Pulmonary artery endothelial cell (primary cell): ENCODE measurements at places on chromosomes 2 and 18.

DNA sequence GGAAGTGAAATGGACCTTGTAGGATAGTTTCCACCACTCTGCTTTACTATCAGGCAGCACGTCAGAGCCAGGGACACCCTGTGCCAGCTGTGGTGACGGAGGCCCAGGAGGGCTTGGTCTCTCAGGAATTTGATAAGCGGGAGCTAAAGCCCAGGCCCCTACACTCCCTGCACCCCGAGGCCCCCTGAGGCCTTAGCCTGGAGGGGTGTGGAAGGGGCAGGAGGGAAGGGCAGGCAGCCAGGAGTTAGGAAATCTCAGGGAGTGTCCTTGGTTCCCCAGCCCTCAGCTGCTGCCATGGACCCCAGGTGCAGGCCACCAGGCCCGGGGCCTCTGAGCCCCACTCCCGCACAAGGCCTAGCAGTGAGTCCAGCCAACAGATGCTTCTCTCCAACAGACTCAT, 38.2 kb downstream of the PDIA6 start:
- DNase-seq: no peak

- DNase-seq: no peak
Measured at GRCh38 chr18:48186131-48186766, 222.9 kb downstream of the ZBTB7C start.

DNA sequence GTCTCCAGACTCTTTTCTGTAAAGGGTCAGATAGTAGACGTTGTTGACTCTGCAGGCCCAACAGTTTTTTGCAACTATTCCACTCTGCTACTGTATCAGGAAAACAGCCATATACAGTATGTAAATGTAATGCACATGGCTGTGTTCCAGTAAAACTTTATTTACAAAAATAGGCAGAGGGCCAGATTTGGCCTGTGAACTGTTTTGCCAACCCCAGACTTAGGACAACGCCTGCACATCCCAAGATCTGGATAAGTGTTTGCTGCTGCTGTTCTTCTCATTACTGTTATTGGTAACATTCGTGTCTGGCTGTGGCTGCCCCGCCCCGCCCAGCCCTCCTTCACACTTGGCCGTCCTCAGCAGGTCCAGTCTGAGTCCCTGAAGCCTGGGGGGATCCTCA, 94.6 kb upstream of the MCFD2 start:
- DNase-seq: no peak

GRCh38 chr2:131126436-131126835, 21.3 kb downstream of the PLEKHB2 start:
- DNase-seq: no peak

DNA sequence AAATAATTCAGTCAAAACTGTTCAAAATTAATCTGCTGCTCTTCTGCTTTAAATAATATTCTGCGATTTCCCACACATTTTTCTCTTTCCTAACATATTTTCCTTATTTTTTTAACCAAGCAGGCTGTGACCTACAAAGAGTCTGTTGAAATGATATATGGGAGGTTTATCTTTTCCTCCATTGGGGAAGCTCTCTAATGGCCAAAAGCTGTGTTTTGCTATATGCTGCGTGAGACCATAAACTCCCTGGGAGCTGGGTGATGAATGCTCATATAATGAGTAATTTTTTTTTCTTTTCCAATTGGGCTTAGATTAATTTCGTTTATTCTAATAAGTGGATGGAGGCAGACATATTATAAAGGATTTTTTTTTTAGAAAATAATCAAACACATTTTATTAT, 72.2 kb upstream of the MAP2 start:
- no peak for DNase-seq

DNA sequence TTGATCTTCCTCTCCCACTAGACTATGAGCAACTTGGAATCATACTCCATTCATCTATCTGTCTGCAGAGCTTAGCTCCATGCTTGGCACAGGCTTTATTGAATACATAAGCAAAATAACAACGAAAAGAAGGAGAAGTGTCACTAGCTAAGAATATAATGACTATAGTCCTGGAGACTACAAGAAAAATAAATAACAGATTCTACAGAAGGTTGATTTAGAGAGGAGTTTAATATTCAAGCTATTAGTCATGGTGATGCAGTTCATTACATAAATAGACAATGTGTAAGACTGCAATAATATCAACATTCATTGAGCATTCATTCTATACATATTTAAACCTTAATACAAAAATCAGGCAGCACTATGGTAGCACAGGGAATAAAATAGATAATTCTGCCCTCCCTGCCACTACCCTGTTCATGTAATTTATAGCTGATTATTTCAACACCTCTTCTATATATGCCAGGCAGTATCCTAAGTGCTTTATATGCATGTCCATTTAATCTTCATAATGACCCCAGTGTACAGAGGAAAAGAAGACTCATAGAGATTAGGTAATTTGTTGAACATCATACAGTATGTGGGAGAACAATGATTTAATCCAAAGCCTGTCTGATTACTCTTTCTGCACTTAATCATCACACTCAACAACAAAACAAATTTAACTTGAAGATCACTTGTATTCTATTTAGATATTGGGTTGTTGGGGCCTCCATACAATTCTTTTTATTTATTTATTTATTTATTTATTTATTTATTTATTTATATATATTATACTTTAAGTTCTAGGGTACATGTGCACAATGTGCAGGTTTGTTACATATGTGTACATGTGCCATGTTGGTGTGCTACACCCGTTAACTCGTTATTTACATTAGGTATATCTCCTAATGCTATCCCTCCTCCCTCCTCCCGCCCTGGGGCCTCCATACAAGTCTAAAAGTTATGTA, 165.3 kb downstream of the RNF152 start:
- no peak for DNase-seq

DNA sequence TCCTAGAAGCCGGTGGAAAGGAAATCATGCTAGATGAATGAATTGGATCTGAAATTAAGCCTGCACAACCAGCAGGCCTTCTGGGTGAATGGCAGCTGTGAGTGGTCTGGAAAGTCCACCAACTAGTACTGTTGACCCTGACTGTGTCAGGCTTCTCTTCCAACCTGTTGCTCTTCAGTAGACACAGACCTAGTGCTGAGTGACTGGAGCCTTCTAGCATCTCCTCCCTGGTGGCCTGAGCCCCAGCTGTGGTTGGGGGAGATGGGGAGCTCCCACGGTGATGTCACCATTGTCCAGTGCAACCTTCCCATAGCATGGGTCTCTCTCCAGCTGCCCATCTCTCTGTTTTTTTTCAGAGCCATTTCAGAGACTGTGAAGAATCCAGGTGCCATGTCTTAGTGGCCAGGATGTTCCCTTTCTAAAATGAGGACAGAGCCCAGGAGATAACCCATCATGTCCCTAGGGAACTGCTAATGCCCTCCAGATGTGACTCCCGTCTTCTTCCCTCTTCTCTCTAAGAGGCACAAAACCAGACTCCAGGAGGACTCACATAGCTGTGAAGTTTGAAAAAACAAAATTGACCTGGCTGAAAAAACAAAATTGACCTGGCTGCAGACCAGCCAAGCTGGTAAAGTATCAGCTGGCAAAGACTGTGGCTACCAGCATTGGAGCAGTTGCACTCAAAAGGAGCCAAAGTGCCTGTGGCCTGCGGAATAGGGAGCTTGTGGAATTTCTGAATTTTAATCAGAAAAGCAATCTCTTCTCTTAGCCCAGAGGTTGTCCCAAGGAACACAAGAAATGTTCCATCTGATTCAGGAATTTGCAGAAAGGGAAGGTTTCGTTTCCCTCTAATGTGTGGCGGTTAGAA, 67.4 kb upstream of the RPL31 start:
- no peak for DNase-seq

DNA sequence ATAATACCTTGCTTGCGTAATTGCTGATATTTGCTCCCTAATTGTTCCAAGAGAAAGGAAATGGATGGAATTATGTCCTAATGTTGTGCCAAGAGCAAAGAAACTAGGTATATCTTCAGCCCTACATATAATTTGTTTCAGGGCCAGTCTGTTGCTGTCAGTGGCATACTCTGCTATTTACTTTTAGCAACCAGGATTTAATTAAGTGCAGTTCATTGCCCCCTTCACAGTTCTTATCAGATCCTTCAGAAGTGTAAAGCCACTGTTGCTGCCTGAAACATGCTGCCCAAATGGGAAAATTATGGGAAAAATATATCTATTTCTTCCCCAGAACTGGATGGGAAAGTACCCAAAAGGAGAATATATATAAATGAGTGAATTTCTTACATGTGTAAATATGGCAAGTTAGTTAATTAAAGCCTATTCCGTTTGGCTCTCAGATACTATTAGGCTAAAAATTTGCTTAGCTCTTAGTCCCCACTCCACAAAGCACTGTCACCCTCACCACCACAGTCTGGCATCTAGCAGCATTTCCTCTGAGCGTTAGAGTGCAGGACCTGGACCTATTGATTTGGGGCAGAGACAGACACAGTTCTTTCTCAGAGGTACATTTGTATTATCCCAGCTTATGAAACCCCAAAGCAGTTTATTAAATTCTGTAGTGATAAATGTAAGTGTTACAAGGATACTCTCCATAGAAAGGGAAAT, 72.8 kb upstream of the DTNA start:
- DNase-seq: no peak

DNA sequence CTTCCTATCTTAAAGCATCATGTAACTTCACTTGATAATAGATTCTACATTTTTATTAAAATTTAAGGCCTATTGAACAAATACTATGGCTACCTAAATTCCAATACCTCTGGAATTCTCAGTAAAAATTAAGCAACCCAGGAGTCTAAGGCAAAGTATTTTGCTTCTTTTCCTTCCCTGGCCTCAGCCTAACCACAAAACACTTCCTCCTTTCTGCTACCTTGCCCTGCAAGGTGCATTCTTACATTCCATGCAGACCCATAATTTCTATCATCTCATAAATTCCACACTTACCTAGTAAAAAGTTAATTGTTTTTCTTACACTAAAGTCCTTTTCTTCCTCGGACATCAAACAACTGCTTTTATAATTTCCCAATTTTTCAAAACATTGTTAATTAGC, 3.7 kb downstream of the MBOAT2 start:
- DNase-seq: no peak

- DNase-seq: no peak
Measured at GRCh38 chr2:226399006-226399405, 400.6 kb downstream of the IRS1 start.

DNA sequence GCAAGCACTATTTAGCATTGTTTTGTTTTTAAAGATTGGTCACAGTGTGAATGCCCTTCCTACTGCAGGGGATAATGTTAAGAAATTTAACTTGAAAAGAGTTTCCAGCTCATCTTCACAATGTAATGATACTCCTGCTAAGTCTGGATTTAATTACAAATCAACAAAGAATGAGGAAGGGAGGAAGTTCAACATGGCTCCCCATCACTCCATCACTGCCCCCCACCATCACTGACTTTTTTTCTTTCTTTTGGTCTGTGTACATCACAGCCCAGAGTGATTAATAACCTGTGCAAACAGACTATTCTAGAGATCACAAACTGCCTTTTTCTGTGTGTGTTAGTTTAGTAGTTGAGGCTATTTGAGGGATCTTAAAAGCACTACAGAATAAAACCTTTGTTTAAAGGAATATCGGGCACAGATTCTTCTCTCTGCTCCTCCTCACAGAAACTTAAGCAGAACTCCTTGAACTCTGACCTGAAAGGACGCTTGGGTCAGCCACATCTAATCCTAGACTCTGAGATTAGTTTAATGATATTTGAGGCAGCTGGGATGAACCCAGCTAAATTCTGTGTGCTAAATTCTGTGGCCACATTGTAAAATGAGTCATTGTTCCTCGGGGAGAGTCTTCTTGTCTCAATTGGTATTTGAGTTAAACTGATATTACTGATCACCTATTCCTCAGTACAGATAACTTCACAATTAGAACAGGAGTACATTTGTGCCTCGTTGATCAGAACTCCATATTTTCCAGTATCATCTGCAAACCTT, 47.8 kb downstream of the SATB2 start:
- no peak for DNase-seq

DNA sequence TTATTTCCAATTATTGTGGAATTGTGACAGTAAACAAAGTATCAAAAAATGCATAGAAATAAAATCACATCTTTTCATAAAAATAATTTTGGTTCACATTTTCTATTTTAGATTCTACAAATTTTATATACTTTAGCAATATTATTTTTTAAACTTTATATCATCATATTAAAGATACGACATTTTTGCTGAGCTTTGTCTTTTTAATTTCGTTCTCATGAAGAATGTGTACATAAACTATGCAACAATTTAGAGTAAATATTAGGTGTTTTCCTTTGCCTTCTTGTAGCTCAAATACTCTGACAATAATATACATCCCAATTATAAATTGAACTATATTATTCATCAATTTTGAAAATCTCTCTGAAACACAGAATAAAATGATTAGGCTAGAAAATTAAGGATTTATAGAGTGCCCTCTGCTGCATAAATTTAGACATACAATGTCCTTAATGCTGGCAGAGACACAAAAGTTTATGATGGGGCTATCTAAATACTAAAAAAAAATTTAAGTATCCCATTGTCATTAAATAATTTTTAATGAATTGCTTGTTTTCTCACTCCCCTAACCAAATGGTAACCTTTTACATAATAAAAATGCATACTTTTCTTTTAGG, 45.7 kb downstream of the CCDC102B start:
- DNase-seq: no peak

DNA sequence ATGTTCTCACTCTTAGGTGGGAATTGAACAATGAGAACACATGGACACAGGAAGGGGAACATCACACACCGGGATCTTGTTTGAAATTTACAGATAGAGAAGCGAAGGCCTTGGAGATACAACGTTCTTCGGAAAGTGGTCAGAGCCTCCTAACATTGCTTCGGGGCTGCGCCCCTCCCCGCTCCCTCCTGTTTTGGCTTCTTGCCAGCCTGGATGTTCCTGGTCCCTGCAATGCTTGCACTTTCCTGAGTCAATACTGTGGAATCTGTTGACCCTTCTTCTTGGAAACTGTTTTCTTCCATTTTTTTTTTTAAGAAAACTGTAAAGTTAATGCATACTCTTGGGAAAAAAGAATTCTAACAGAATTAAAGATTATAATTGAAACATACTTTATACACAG, 360.8 kb downstream of the SOCS6 start:
- no peak for DNase-seq

GRCh38 chr2:231614559-231615057, 21.9 kb downstream of the TEX44 start:
- DNase-seq: no peak

GRCh38 chr18:61322265-61322873, 10.9 kb upstream of the CDH20 start:
- no peak for DNase-seq
